ENCODE measurements at places on chromosomes 5 and 9.

- no peak for DNase-seq
These were observed 646.8 kb upstream of the WWC1 start for GRCh38 chr5:167644619-167645018.

DNA sequence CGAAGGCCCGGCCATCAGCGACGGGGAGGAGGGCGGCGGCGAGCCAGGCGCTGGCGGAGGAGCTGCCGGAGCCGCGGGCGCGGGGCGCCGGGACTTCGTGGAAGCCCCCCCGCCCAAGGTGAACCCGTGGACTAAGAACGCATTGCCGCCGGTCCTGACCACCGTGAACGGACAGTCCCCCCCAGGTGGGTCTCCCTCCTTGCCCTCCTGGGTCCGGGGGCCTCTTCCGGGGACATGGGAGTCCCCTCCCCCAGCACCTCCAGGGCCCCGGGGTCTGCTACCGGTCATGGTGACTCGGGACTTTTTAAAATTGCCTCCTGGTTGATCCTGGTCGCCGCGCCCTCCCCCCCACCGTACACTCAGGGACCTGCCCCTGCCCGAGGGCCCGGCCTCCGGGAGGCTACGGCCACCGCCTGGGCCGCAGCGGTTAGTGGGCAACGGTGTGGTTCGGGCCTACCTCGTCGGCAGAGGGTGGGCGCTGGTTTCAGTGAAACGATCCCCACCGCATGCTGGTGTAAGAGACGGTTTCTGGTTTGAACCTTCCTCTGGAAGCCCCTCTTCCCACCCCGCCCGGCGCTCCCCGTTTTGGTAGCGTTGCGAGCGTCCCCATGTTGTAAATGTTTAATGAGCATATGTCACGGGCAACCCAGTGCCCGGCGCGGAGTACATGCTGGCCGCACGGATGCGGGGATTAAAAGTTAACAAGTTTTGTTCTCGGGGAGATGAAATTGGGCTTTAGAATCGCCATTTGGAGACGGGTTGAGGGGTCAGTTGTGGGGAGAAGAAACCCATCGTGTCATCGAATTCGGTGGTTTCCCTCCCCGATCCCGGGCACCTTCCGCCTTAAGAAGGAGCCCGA lies 1.1 kb downstream of the LARP1 start:
- peak; percentile 72 for DNase-seq

GRCh38 chr9:10704720-10705119 lies 91.9 kb upstream of the PTPRD start:
- peak; percentile 7 for DNase-seq

DNA sequence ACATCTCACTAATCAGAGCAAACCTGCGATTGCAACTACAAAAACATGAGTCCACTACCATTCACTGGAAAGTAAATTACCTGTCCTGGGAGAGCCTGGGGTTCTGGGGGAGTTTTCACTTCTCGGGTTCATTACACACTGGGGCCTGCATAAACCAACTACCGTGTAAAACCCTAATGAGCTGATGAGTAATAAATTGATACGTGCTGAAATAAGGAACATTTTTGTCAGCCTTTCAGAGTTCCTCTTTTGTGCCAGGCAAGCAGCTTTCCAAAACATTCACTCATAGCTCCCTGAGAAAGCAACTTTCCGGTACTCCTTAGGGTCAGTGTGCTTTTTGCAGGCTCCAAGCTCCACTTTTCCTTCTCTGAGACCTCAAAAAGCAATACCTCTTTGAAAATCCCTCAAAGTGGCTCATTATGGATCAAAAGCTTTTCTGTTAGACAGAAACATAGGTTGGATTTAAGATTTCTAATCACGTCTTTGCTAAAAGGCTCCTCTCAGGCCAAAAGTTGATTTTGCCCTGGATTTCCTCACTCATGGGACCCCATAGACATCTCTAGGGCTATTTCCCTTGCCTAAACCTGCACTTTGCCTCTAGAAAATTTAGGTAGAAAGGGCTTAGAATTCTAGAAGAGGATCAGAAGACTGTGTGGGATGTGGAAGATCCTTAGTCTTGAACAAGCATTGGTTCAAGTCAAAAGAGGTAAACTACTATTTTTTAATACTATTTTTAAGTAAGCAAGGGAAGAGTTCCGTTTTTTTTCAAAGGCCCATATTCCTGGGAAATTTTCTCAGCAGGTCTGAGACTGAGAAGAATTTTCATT lies 74.8 kb downstream of the ST8SIA4 start:
- DNase-seq: no peak

DNA sequence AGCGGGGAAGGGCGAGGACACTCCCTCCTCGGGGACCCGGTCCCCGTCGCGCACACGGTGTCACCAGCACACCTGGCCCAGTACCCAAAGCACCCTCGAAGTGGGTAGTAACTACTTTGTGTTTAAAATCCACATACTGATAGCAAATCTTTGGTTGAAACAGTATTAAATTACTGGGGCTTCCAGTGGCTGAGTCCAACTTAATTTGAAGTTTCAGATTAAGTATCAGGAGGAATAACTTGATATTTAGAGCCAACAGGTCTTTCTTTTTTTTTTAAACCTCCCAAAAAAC lies 615 bp downstream of the ATG10 start:
- no peak for DNase-seq

DNA sequence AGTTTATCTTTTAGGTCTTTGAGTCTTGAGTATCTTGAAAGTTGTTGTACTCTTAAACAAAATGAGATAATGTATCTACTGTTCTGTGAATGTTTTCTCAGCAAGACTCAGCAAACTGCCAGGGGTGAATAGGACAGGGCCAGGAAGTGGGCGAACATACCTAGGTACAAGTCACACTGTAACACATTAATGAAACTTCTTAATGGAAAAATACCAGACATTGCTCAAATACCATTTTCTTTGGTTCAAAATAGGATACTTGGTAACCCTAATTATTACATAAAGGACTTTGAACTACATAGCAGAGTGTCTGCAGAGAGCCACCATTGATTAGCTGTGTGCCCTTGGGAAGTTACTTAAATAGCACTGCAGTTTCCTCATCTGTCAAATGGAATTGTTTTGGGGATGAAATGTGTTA lies 197.5 kb downstream of the ARHGEF28 start:
- DNase-seq: peak; percentile 75

DNA sequence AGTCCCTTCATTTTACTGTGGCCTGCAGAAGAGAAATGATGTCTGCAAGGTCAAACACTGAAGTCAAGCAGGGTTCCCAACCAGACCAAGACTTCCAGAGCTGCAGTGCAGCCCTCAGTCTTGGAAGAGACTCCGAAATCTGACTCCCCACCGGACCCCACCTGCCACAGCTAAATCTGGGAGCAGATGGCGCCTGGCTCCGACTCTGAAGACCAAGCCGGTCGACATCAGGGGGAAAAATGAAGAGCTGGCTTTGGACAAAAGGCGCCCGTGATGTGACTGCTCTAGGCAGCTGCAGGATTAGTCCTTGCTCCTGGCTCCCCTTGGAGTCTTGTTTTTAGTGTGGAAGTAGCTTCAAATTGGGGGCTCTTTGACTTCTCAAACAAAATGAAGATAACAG lies 72.4 kb upstream of the ZNF622 start:
- no peak for DNase-seq

DNA sequence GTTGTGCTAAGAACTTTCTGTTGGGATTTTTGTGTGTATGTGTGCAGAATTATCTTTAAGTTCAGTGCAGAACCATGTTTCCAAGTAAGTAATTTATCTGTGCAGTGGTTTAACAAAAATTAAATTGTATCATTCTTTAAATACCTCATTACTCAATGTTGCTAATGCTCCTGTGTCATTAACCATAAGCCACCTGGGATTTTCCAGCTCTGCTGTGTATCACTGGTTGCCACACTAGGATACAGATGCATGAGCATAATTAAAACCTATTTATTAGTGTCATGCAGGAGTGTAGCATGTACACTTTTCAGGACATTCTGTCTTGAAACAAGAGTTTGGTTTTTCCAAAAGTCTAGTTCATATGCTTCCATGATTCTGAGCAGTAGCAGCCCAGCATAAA lies 120.4 kb upstream of the PTGER4 start:
- no peak for DNase-seq

DNA sequence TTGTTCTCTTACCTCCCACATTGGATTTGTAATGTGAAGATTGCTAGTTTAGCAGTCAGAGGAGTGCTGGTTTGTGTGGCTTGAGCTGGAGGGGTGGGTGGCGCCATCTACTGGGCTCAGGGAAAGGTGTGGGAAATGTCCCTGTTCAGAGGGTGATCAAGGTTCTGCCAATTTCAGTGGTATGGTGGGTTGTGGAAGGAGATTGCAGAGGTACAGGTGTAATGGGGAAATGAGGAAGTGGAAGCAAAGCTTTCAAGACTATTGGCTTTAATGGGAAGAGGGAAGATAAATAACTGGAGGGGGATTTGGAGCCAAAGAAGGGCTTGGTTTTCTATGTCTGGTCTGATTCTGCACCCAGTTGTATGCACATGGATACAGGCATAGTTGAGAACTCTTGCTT lies 76.4 kb downstream of the OSMR start:
- peak; percentile 36 for DNase-seq

Data from Caki2 (cell line).